ENCODE measurements at places on chromosomes 12 and 14. TPM values are rescaled to one million over a fixed set of nuclear protein-coding genes. Genes with fewer than 3 reads are reported as not detected.

The AICDA gene
- not detected for total RNA-seq

The WNT5B gene
- total RNA-seq = 0.08 TPM

The FOXN4 gene
- not detected for total RNA-seq

The KRT82 gene
- not detected for total RNA-seq

DNA sequence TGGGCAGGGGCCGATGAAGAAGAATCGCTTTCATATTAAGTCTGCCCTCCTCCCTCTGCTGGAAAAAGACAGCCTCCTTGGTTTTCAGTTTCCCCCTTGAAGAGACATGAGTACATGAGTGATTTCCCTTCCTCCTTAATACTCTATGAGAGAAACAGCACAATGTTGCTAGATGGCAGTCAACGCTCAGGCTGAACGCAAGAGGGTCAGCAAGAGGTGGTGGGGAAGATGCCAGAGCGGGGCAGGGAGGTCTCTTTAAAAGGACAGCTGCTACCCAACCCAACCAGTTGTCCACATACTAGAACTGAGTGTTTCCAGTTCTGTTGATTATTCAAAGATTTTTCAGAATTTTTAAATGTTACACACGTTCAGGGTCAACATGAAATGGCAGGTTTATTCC, 22.8 kb downstream of the CRACR2A start:
- DNase-seq = no peak

DNA sequence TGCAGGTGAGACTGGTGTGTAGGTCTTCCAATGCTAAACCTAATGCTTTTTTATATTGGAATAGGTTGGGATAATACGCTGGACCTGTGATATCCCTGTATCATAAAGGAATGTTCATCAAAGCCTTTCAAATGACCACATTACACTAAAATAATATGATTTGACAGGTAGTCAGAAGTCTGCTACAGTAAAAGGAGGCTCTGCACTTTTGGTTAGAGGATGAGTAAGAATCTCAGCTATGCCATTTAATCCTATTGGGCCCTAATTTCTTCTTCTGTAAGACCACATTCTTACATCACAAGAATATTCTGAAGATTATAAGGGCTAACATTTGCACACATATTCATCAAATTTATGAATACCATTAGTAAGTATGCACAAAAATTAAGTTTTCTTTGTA, 250.5 kb upstream of the FLRT2 start:
- DNase-seq = no peak

DNA sequence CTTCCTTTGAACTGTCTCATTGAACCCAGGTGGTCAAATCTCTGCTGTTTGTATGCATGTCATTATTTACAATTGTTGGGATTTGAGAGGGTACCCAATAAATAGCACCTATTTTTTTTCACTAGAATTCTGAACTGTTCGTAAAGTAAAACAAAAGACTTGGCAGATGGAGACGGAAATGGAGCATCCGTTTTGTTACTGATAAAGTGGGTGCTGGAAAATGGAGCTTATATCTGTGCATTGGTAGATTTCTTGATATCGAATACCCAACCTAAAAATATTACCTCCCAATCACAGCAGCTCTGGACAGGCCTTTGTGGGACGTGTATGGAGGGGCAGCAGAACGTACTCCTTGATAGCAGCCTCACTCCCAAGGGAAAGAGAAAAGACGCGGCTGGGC, 224.4 kb downstream of the C12orf75 start:
- DNase-seq = no peak

GRCh38 chr12:7344833-7345606, 41.1 kb downstream of the ACSM4 start:
- DNase-seq = no peak

GRCh38 chr12:8849876-8850275, 27.5 kb downstream of the A2ML1 start:
- DNase-seq = no peak

GRCh38 chr14:91009501-91010152, 50.8 kb downstream of the RPS6KA5 start:
- DNase-seq = no peak

- DNase-seq = no peak
Measured at GRCh38 chr12:48693572-48693971, 11.5 kb upstream of the KANSL2 start.

DNA sequence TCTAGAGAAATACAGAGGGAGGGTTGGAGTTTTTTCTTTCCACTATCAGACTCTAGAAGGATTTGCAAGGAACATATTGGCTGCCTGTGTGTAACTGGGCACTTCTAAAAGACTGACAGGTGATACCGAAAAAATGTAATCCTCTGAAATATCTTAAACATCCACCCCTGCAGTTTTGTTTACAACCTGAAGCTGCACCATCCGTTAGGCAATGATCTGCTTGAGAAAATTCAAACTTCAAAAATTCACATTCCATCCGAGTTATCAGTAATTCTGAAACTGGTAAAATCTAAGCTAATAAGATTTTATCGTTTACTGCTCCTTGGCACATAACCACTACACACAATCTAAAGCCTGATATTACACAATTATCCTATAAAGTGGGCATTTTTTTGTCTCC, 528.6 kb downstream of the FUT8 start:
- no peak for DNase-seq

DNA sequence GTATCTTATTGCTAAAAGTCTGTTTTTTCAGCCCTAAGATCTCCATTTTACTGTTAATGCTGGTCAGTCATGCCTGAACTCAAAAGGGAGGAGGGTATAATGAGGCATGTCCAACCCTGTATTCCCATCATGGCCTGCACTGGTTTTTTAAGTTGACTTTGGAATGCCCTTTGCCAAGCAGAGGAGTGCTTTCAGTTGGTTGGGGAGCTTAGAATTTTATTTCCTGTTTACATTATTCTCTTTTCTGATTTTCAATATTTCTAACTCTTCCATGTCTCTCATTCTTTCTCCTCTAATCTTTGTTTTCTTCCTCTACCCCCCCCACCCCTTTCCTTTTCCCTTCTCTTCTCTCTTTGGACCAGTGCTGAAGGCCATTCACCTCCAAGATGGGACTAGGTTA, 4.9 kb upstream of the DHRS2 start:
- no peak for DNase-seq

- no peak for DNase-seq
Measured at GRCh38 chr12:25682421-25682820, 129.3 kb upstream of the LMNTD1 start.

GRCh38 chr12:42588524-42589464, 752 bp downstream of the PRICKLE1 start:
- DNase-seq = no peak

- DNase-seq = no peak
Measured at GRCh38 chr12:51195841-51196240, 22.0 kb downstream of the POU6F1 start.

DNA sequence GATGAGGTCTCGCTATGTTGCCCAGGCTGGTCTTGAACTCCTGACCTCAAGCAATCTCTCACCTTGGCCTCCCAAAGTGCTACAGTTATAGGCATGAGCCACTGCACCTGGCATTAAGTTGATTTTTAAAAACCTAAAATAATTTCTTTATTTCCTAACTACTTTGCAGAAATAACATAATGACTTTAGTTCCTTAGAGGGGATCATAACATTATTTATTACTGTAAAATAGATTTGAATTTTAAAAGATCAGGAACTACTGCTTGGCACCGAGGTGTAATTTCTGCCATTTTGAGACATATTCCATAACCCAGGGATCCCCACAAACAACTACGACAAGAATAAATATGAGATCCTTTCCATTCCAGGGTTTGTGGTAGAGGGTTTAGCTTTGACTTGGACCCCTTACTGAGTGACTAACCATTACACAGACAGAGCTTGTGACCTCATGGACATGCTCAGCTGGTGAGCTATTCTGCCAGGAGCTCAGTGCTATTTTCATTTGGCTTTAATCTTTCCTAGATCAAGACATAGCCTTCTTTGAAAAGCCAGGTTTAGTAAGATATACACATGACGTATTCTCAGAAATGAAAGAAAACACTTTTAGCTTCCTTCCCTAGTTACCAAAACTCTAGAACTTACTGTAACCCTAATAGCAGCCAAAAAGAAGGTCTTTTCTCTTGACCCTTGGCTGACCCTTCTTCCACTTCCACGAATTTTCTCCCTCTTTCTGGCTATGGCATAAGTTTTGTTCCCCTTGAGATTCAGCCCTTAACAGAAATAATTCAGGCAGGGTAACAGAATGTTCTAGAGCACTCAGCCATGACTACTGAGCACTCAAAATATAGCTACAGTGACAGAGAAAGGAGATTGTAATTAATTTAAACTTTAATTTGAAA, 75.1 kb upstream of the NUDT4 start:
- no peak for DNase-seq
